Smooth muscle cell of the pulmonary artery (primary cell): ENCODE measurements at places on chromosomes 2 and 18. TPM values are rescaled to one million over a fixed set of nuclear protein-coding genes. Genes with fewer than 3 reads are reported as not detected.

Gene CHRND
- not detected in 2 replicates for total RNA-seq

Gene ASAP2
- total RNA-seq, result 63.4 and 72.9 TPM in 2 replicates

Gene RNF152
- total RNA-seq, result 36.8 and 68.2 TPM in 2 replicates

Gene KIF5C
- total RNA-seq, result 0.10 and 0.13 TPM in 2 replicates

Gene TMEM37
- 0.10 TPM in 1 of 2 replicates, not detected in the other for total RNA-seq

Gene CYS1
- total RNA-seq, result 1.6 and 2.6 TPM in 2 replicates

Gene NCOA1
- total RNA-seq, result 12.7 and 15.5 TPM in 2 replicates

Gene SLC4A5
- total RNA-seq, result 0.13 and 0.30 TPM in 2 replicates
